ENCODE measurements at places on chromosomes 3 and 15.

DNA sequence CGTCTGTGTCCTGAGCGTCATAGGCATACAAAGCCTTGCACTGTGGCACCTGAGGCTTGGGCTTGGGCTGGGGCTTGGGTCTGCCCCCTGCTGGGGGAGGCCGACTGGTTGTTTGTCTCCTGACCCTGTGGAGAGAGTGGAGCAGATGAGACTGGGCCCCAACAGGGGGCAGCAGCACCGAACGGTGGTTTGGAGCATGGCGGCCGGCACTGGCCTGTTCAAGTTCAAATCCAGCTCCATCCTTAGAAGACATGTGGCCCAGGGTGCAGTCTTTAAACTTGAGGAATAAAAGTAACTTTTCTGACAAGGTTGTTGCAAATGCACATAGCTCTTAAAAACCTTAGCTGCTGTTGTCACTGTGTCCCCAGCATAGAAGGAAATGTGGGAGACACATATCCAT, 33.3 kb downstream of the CCNB2 start:
- DNase-seq: peak; percentile 59

DNA sequence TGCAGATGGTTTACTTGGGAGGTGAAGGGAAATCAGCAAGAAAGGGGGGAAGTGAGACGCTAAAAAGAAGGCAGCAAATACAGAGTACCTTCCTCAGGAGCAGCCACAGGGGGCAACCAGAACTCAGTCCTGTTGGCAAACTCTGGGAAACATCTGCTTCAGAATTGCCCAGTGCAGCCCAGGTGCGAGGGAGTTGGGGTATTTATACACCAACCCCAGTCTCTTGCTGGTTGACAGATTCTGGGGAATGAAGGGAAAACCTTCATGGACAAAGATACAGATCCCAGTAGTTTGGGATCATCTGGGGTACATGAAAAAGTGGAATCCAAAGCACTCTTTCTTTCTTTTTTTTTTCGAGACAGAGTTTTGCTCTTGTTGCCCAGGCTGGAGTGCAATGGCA, 25.3 kb upstream of the PGPEP1L start:
- no peak for DNase-seq

DNA sequence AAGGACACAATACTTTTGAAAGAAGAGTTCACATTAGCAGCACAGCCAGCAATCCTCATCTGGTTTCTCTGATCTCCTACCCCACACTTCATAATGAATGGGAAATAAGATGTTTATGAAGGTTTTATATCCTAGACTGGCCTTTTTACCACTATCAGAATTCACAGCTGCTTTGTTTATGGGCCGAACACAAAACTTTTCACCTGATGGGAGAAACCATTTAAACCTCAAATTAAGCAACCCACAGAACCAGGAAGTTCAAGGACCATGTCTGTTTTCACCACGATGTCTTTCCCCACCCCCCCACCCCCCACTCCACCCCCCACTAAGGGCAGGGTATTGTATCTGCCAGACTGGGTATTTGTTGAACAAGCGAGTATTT, 11.3 kb upstream of the SETD5 start:
- DNase-seq: no peak

- no peak for DNase-seq
Measured at GRCh38 chr3:93934366-93935046, 39.2 kb downstream of the PROS1 start.

Data from fibroblast of mammary gland (primary cell).